ENCODE measurements at places on chromosomes 11 and 22.

DNA sequence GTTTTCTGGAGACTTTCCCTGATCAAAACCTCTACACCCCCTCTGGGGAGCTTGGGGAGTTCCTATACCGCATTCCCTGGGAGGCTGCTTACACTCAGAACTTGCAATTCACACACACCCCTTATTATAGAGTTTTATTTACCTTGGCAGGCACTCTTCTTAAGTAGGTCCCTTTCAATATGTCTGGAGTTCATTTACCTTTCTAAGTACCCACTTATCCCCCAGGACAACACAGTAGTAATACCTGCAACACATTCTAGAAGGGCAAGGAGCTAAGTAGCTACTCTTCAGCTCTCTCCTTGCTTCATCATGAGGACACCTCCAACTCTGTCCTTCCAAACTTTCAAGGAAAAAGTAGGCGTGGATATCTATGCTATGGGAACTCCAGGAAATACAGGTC is 127.8 kb upstream of the ANO3 start:
- DNase-seq: no peak

GRCh38 chr11:109564241-109564640 is 142.3 kb downstream of the C11orf87 start:
- no peak for DNase-seq

DNA sequence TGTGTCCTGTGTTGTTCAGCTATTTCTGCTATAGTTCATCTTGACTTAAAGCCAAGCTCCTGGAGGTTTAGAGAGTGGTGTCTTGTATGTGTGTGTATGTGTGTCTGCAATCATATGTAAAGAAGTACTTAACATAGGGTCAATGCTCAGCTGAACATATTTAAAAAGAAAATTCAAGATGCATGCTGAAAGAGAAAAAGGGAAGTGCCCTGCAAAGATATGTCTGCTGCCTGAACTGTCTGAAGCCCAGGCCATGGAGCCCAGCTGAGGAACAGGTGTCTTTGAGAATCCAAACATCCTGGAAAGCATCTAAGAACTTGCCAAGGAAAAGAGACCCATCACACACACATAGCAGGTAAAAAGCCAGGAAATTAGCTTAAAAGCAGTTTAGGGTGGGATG is 6.6 kb downstream of the TCN1 start:
- no peak for DNase-seq

- no peak for DNase-seq
Observed at GRCh38 chr11:76654298-76654851, 16.2 kb downstream of the LRRC32 start.

GRCh38 chr11:44112091-44112821 is 16.8 kb downstream of the EXT2 start:
- no peak for DNase-seq

DNA sequence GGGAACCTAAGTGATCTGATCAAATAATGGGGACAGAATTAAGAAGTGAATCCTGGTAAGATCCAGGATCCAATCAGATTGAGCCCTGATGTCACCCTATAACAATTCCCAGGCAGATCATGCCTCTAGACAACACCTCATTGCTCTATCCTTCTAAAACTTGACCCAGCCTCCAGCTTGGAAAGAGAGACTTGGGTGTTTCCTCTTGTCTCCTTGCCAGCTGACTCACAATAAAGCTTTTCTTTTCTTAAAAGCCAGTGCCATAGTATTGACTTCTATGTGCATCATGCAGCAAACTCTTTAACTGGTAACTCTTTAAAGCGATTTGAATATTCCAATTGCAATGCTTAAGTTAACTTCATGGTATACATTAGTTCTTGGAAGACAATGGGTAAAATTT is 109.6 kb upstream of the CHORDC1 start:
- no peak for DNase-seq

DNA sequence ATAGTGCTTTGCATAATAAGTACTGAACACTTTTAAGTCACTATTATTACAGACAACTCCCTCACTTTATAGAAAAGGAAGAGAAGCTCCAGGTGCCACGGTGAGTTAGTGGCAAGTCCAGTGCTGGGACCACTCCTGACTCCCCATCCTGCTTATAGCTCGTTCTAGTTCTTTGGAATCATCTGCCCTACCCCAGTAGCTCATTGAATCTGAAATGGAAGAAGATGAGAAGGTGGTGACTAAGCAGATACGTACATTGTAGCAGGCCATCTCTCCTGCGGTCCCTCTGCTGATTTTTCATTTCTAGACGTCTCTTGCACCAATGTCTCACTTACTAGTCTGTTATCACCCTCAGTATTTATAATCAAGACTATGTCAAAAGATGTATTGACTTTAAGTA is 21.6 kb downstream of the MMP20 start:
- no peak for DNase-seq

DNA sequence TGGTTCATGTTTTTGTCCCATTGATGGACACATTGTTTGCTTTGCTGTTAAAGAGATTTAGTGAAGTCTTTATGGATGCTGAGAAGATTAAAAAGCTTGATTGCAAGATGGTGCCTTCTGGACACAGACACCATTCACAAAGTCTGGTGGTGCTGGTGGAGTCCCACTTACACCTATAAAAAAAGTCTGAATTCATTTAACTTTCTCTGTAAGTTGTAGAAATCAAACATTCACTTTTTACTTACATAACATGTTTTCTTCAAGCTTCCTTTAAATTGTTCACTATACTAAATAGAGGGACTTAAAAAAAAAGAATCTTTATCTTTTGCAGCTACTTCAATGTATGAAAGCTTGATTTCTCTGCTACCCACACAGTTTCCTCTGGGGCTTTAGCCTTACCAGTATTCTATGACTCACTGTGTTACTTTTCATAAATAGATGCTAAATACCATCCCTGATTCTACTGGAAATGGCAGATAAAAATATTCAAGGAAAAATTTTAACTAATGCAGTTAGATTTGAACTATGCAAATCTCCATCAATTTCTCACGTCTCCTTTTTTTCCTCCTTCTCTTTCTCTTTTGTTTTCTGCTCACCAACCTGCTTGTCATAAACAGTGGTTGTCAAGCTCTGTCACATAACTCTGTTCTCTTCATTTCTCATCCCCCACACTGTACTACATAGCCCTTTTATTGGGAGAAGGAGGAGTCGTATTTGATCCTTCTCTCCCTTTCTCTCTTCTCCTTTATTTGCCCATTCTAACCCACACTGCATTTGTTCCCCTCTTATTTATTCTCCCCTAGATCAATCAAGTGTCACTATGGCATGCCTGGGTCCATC is 89.7 kb downstream of the FAM76B start:
- DNase-seq: peak; percentile 27

DNA sequence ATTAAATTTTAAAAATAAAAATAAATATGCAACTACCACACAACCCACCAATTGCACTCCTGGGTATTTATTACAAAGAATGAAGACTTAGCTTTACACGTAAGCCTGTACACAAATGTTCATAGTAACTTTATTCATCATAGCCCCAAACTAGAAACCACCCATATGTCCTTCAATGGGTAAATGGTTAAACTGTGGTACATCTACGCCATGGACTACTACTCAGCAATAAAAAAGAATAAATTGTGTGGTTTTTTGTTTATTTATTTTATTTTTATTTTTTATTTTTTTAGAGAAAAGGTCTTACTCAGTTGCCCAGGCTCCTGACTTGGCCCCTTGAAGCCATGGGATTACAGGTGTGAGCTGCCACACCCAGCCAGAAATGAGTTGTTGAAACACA is 14.6 kb downstream of the GAL start:
- DNase-seq: no peak

GRCh38 chr11:64109332-64109731 is 56.6 kb downstream of the MACROD1 start:
- no peak for DNase-seq

DNA sequence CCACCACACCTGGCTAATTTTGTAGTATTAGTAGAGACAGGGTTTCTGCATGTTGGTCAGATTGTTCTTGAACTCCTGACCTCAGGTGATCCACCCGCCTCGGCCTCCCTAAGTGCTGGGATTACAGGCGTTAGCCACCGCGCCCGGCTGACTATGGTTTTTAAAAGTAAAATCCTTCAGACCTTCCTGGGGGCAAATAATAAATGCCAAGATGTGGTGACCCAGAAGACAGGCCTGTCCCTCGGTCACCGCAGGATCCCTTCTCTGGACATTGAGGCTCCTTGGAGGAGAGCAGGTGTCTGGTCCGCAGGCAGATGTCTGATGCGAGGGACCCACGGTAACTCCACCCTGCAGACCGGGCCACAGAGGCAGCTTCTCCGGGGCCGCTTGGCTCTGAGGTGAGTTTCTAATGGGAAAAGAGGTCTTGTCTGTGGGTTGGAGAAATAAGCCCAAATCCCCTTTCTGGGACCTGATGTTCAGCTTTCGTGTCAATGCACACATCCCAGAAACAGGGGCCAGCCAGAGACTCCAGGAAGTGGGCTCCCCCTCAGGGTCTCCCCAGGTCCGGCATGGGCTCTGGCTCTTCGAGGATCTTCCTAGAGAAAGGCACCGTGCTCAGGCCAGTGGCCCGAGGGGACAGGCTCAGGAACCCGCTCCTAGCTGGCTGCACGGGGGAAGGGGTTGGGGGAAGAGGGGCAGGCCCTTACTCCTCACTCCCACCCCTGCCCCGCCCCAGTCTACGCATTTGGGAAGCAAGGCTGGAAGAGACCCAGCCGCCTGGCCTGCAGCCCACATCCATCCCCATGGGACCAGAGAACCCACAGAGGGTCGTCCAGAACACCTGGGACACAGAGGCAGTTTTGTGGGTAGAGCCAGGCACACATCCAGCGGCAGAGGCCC is 100.6 kb downstream of the WNT7B start:
- DNase-seq: no peak

GRCh38 chr11:1377231-1377780 is 12.4 kb upstream of the BRSK2 start:
- DNase-seq: no peak

DNA sequence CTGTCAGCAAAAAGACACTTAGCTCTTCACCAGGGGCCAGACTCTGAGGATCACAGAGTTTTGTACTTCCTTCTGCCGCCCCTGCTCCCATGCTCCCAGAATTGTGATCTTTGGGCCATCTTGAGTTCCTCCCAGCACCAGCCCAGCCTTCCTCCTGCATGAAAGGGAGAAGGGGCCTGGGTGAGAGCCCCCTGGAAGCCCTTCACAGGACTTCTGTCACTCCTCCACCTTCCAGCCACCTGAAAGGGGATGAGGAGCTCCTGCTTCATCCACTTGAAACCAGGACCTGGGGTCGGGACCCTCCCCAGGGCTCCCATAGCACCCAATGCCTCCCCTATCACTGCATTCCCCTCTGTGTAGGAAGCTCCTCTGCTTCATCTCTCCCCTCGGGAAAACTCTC is 174.2 kb downstream of the BUD13 start:
- DNase-seq: no peak

DNA sequence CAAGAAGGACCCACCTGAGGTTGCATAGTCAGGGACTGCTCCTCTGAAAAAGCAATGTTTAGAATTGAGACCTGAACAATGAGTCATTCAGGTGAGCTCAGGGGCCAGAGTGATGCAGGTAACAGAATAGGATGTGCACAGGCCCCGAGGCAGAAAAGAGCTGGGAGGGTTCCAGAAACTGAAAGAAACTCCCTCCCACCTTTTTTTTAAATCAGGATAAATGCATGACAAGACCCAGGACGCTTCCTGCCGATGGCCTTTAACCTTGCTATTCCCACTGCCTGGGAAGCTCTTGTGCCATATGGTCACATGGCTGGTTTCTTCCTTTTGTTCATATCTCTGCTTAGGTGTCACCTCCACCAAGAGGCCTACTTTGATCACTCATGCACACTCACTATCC is 214.2 kb upstream of the ZBED5 start:
- no peak for DNase-seq

GRCh38 chr11:47571895-47572294 is 6.5 kb downstream of the PTPMT1 start:
- DNase-seq: no peak

DNA sequence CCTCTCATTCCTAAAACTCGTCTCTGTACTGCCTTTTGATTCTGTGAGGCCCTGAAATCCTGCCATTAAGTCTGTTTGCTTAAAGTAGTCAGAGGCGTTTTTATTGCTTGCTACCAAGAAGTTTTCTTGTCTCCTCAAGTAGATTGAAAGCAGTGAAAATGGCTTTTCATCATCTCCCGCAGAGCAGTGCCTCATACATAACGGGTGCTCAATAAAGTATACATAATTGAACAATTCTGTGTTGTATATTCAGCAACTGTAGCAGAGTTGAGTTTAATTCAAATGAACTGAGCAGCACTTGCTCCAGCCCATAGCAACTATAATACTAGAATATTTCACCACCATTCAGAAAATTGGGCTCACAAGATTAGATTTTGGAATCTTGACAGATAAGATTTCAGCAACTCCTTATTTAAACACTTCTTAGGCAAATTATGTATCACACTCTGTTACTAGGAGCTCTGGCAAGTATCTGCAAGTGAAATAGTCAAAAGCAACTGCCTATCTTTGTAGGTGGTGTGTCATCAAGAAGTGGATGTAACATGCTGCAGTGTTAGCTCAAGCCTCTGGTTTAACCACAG is 20.0 kb downstream of the FIBIN start:
- DNase-seq: no peak

- DNase-seq: no peak
Observed at GRCh38 chr11:35304386-35304775, 115.0 kb downstream of the SLC1A2 start.

GRCh38 chr11:61332797-61333549 is at the start of the genes DDB1 and TKFC:
Gene DDB1, minus strand, starts transcription at chr11:61333105. Its CDS starts 137 bp downstream, at chr11:61332968.
Gene TKFC, plus strand, starts transcription at chr11:61333228. Its CDS starts 1,501 bp downstream, at chr11:61334729.
- peak; percentile 96 for DNase-seq

DNA sequence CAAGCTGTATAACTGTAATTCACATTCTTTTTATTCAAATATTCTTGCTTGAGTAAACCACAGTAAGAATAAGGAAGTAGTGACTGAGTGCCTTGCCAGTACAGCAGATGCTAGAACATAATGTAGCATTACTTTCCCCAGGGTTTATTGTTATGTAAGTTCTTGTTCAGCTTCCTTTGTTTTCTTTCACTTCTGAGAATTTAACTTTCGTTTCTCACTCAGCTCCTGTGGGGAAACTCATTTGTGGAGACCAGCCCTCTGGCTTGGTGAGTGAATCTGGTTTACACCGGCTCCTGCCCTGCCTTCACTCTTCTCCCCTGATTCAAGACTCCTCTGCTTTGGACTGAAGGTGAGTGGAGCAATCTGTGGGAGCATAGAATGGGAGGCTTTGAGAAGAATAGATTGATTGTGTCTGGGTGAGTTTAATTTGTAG is at the start of gene TRIM22:
TSS of gene TRIM22 (plus strand) at position 240 of the 433 bp plus-strand sequence. CDS start 6,443 bp downstream, outside the sequence.
- peak; percentile 61 for DNase-seq

DNA sequence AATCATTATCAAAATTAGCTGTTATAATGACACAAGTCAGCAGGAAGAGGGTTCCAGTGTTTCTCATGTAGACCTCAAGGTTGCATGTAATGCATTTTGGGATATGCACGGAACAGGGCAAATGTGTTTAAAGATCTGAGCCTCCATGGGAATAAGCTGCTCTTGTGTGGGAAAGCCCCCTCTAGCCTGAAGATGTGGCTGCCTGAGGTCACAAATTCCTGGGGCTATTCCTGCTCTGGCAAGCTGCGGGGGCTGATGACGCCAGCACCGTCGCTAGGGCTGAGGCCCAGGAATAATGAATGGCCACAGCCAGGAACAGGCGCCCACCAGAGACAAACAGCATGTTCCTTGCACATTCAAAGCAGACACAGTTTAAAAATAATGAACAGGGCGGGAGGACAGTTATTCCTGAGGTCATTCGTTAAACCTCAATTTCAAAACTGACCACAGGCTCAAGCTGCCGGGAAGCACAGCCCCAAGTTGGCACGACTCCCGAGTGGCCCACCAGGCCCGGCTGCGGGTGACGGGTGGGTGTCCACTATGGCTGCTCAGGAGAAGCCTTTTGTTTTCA is 11.7 kb downstream of the OSBPL5 start:
- DNase-seq: no peak

Data from stimulated activated CD4-positive, alpha-beta T cell treated with anti-CD3 and anti-CD28 coated beads, Interleukin-4, amount 100 ng/mL, for 24 hours (primary cell).